ENCODE measurements at places on chromosomes 4 and X. TPM values are rescaled to one million over a fixed set of nuclear protein-coding genes. Genes with fewer than 3 reads are reported as not detected.

The RGN gene
- 40.1 TPM for polyA plus RNA-seq

The CYLC1 gene
- polyA plus RNA-seq, result not detected

- DNase-seq, result no peak
These were observed 19.4 kb downstream of the TMSB4X start for GRCh38 chrX:12994321-12994720.

DNA sequence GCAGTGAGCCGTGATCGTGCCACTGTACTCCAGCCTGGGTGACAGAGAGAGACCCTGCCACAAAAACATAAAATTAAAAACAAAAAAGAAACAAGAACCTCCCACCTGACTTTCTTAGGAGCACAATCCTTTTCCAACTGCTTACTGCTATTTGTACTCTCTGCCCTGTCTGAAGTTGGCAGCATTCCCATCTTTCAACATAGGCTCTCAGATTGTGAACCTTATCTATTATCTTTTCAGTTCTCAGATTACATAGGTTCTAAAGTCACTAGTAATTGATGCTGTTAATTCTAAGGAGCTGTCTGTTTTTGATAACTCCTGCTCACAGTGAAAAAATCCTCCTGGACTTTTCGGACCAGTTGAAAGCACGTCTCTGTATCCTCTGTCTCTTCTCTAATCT is 812.2 kb upstream of the CT83 start:
- peak; percentile 0 for DNase-seq

DNA sequence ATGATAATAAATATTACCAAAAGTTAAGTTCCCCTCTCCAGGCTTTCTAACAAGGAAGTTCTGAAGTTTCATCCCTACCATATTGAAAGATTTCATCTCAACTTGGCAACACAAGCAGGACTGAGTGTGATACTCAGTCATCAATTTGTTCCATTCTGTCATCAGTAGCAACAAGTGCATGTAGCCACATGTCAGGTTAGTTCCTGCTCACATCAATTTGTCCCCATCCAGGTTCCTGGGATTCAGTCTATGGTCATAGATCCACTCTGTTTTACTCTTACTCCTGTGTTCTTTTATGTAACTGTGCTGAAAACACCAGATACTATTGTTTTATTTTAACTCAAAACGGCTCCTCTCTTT is 22.2 kb downstream of the SMPX start:
- DNase-seq, result no peak

- no peak for DNase-seq
These were observed 85.1 kb downstream of the PDK3 start for GRCh38 chrX:24550166-24550565.

DNA sequence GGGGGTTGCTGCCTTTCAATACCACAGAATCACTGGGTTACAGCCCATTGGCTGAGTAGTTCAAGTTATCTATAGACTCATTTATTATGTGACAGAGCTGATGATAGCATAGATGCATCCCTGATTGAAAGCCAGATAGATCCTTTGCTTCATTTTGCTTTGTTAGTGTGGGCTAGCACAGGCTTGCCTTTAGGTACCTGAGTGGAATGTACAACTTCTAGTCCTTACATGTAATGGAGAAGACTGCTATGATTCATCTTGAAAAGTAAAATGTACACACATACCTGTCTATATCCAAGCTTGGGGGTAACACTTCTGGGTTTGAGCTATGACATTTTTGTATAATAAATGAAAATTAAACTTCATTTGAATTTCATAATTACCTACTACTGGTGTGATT is 226.0 kb upstream of the FTHL17 start:
- no peak for DNase-seq

DNA sequence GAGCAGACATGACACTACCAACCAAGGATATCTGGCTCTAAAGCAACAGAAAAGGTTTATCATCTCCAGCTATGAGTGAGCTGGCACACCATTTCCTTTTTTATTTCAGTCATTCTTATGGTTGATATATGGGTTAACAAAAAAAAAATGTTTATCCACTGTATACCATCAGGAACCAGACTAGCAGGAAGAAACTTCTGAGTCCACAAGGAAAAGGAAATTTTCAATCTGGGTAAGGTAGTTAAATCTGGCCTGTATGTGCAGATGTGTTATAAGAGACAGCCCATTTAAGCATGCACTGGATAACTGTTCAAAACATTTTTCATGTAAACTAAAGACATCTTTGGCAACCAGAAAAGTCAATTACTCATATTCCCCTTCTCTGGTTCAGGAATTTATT is 35.0 kb downstream of the AMMECR1 start:
- DNase-seq, result no peak

DNA sequence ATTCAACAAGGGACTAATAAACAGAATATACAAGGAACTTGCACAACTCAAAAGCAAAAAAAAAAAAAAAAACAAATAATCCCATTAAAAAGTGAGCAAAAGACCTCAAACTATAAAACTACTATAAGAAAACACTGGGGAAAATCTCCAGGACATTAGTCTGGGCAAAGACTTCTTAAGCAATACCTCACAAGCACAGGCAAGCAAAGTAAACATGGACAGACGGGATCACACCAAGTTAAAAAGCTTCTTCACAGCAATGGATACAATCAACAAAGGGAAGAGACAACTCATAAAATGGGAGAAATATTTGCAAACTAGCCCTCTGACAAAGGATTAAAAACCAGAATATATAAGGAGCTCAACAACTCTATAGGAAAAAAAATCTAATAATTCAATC is 17.1 kb upstream of the BMP15 start:
- no peak for DNase-seq

- no peak for DNase-seq
These were observed 13.6 kb upstream of the TIMM8A start for GRCh38 chrX:101362116-101362515.
